ENCODE measurements at places on chromosomes 11 and 22.
A peak's percentile ranks its signal among the peaks of the same experiment; 100 is the strongest.

DNA sequence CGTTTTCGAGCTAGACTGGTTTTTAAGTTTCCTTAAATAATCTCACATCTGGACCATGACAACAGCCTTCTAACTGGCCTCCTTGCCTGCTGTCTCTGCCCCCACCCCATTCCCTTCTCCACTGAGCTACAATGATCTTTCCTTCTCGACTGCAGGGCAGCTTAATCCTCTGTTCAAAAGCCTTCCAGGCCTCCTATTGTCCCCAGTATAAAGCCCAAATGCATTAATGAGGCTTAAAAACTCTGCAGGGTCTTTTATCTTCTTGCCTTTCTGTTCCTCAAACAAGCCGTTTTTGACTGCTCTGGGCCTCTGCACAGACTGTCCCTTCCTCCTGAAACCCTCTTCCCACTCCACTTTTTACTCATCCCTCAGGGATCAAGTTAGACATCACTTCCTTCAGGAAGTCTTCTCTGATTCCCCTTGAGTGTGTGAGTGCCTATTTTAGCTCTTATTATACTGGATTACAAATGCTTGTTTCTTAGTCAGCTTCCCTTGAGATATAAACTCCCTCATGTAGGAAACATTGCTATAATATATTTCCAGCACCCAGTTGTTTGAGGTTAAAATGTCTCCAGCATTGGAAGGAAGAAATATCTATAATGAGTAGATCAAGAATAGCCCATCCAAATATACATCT, 23.6 kb upstream of the PAMR1 start:
- no peak for DNase-seq

DNA sequence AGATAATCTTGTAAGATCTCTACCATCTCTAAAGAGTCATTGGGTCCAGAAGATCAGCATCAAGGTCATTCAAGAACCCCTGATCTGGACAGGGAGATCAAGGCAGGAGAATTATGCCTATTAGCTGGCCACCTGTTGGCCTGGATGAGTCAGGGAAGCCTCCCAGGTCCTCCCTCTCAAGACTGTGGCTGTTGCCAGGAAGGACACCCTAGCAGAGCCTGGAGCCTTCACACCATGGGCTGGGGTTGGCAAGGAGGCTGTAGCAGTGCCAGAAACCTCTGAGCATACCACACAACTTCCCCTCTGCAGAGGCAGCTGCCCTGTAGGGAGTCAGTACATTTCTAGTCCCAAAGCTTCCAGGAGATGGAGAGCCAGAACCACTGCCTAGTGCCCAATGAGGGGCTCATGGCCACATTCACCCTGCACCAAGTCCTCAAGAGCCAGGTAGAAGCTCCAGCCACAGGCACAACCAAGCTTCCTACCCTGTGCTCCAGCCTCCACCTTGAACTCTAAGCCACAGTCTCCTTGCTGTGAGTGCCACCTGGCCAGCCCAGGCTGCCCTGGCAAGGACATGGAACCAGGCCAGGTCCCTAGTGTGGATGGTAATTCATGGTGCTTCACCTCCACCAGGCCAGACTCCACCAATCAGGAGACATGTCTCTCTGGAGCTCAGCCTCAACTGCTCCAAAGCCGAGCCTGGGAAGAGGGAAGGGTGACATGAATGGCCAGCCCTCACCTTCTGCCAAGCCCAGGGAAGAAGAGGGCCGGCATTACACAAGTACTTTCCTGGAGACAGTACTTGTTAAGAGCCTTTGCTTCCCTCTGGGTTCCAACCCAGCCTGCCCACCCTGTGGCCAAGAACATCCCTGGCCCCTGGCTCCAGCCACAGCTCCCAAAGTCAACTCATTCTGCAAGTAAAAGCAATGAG, 124.3 kb downstream of the BUD13 start:
- DNase-seq = peak; percentile 88

DNA sequence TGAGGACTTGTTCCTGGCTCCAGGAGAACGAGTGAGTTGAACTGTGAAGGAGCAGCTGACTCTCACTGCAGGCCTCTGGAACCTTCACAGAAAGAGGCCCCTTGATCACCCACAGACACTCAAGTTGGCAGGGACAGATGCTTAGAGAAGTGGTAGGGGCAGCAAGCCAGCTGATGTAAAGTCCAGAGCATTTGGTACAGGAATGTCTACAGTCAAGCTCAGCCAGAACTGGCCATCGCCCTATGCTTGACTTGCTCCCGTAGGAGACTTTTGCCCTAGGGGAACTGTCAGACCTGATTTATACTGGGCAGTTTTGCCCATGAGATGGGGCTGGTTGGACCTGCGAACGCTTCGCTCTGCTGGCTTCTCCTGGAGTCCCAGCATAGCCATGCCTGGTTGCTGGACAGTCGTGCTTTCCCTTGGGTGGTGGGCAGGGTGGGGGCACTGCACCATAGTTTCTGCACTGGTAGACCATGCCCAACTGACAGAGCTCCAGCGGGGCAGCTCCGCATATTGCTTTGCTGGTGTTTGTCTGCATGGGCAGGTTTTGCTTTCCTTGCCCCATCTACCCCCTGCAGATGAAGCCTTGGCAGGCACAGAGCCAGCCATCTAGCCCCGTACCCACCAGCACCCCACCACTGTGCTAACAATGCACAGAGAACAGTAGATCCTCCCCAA, 977.7 kb downstream of the JRKL start:
- no peak for DNase-seq

DNA sequence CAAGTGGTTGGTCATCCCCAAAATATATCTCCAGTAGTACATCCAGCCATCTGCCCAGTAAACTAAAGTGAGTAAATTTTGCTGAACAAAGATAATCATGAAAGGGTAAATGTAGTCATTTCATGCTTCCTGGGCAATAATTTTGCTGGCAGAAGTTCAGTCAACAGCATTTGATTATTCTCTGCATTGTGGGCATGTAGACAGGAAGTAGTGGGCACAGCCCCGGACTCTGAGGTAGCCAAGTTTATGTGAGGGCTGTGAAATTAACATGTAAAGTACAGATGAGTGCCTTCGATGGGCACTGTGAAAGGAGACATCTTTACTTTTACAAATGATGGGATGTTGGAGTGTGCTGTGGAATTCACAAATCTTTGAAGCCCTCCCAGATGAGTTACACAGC, 312.2 kb upstream of the MTNR1B start:
- no peak for DNase-seq

DNA sequence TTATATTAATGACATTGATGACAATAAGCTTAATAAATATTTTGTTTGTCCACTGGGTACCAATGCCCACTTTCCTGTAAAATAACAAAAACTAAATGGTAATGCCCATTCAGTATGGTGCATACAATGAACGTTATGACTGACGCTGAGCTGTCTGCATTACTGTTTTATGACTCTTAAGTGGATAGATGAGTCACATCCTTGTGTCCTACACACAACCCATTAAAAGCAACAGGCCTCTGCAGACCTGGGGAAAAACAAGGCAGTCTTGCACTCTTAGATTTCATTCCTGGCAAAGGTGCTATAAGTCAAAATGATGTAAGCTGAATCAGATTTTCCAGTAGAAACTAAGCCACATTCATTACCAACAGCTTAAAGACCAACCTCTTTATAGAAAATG, 176.3 kb upstream of the TMEM45B start:
- DNase-seq = no peak

GRCh38 chr11:107591378-107592230, 657 bp downstream of the ELMOD1 start:
- no peak for DNase-seq

DNA sequence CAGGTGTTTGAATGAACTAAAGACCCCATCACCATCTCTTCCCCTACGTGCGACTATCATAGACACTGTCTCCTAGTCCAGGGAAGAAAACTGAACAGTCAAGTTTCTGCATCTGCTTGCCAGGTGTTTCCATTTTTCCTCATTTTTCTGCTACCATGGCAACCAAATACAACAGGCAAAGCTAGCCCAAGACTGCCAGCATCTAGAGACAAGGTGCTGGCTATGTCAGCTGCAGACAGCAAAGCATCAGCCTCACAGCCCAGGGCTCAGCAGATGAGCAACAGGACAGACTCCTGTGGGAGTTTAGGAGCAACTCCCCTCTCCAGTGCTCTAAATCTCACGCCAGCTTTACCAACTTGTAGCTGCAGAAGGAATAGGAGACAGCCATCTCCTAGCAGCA, 124.3 kb downstream of the C11orf58 start:
- DNase-seq = no peak

GRCh38 chr22:45552580-45553350, 50.1 kb downstream of the FBLN1 start:
- no peak for DNase-seq

- DNase-seq = no peak
Observed at GRCh38 chr11:47983464-47984397, 3.4 kb downstream of the PTPRJ start.

GRCh38 chr22:35454416-35455054, 54.6 kb downstream of the MCM5 start:
- no peak for DNase-seq

DNA sequence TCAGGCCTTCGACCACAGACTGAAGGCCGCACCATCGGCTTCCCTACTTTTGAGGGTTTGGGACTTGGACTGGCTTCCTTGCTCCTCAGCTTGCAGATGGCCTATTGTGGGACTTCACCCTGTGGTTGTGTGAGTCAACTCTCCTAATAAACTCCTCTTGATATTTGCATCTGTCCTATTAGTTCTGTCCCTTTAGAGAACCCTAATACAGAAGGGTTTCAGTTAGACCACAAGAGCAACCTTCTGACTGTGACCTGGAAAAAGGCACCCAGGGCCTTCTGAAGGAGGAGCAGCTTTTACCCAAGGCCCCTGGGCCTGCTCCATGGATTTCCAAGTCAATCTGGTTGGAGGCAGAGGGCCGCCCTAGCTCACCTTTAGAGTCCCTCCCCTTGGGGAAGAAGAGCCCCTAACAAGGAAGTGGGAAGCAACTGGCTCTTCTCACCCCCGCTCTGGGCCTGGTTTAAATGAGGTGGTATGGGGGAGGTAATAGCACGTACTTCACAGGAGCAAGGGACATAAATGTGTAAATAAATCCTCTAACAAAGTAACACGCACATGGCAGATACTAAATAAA, 11.2 kb upstream of the CHST1 start:
- no peak for DNase-seq

- DNase-seq = no peak
Observed at GRCh38 chr11:57314221-57314973, 10.4 kb downstream of the TNKS1BP1 start.

GRCh38 chr11:123628936-123629683, 25.3 kb downstream of the SCN3B start:
- no peak for DNase-seq

GRCh38 chr22:20546541-20546950, 39.1 kb downstream of the MED15 start:
- no peak for DNase-seq

DNA sequence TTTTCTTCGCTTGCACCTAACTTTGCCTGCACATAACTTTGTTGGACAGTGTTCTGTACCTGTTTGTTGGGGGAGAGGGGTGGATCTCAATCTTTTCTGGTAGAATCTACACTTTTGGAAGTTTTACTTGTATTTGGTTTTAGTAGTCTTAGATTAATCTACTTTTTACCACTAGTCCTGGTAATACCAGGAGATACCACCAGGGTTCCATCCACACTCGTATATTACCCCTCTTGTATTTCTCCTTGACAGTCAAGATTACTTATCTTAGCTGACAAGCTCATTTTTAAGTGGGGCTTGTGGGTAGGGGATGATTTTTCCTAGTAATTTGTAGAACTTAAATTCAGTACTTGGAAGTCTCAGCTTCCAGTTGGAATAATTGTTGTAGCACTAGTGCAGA, 37.3 kb upstream of the TECTA start:
- DNase-seq = no peak

GRCh38 chr11:74559110-74559933, 33.1 kb upstream of the POLD3 start:
- DNase-seq = no peak

GRCh38 chr22:40345815-40346184, 500 bp upstream of the ADSL start:
- no peak for DNase-seq

- no peak for DNase-seq
Observed at GRCh38 chr11:70798296-70798695, 400.0 kb downstream of the CTTN start.

DNA sequence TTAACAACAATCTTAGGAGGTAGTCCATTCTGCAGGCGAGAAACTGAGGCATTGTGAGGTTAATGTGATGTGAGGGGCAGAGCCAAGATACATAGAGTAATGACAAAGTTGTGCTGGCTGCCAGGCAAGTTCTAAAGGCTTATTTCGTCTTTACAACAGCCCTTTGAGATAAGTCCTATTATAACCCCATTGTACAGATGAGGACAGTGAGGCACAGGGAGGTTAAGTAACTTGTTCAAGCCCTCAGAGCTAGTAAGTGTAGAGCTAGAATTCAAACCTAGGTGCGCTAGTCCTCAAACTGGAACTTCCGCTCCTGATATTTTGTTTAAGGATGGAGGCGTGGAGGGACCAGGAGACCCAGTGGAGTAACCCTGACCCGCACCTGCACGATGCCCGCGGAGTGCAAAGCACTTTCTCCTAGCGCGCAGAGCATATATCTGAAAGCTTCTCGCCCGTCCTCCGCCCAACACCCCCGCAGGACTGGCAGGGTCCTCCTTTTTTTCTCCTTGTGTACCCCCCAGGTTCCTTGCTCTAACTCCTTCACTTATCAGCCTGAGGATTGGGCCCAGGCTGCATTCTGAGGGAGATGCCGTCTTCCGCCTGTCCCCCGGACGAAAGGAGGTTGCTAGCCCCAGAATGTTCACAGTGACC, 4.9 kb upstream of the FLI1 start:
- DNase-seq = no peak

GRCh38 chr11:95863486-95864140, 60.3 kb downstream of the MTMR2 start:
- no peak for DNase-seq

DNA sequence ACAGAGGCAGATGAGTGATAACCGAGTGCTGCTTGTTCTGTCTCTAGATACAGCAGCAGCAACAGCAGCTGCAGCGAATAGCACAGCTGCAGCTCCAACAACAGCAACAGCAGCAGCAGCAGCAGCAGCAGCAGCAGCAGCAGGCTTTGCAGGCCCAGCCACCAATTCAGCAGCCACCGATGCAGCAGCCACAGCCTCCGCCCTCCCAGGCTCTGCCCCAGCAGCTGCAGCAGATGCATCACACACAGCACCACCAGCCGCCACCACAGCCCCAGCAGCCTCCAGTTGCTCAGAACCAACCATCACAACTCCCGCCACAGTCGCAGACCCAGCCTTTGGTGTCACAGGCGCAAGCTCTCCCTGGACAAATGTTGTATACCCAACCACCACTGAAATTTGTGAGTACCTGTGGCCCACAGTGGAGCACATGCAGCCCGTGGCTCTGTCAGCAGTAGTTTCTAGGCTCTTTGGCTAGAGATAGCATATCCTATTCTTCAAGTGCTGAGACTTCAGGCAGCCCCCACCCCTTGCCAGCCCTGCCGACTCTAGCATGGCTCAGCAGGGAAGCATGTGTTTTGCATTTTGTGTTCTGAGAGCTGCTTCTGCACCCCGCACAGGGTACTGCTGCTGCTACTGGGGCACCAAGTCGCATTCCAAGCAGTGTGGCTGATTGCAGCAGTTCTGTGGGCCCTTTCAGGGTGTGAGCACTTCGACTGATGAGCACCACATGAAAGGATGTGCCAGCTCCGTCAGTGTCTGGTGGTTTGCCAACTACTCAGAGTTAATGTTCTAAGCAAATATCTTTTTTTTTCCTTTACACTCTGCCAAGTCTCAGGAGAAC, 59.2 kb downstream of the MED15 start:
- no peak for DNase-seq
